ENCODE measurements at places on chromosomes 5 and 9.
A peak's percentile ranks its signal among the peaks of the same experiment; 100 is the strongest.

DNA sequence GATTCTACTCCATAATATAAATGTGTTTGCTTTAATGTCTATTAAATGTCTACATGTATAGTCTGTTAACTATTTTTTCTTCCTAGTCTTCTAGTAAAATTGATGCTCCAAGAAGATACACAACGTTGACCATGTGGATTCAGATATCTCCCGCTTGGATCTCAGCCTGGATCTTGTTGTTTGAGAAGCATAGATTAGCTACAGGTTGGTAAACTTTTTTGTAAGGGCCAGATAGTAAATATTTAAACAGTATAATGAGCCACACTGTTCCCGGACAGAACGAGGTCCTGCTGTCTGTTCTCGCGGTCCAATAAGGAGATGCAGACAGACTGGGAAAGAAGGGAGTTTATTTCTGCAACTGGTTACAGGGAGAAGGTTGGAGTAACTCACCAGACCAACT, 86.2 kb upstream of the IL12B start:
- no peak for DNase-seq

- DNase-seq, result no peak
These were observed 58.7 kb downstream of the ICE1 start for GRCh38 chr5:5481206-5481605.

DNA sequence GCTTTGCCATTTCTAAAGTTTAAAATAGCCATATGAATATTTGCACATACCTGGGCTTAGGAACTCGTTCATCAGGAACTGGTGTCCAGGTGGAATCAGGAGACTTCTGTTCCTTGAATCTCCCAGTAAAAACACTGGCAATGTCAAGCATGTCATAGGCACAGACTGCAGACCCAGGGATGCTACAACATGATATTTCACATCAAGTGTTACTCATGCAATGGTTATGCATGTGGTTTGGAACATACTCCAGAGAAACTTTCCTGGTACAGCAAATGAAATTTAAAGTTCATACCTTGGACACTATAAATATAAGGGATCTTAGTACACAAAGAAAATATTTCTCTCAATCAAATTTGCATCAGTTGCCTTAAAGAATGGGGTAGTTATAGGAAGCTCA, 92.2 kb downstream of the SEMA6A start:
- no peak for DNase-seq

DNA sequence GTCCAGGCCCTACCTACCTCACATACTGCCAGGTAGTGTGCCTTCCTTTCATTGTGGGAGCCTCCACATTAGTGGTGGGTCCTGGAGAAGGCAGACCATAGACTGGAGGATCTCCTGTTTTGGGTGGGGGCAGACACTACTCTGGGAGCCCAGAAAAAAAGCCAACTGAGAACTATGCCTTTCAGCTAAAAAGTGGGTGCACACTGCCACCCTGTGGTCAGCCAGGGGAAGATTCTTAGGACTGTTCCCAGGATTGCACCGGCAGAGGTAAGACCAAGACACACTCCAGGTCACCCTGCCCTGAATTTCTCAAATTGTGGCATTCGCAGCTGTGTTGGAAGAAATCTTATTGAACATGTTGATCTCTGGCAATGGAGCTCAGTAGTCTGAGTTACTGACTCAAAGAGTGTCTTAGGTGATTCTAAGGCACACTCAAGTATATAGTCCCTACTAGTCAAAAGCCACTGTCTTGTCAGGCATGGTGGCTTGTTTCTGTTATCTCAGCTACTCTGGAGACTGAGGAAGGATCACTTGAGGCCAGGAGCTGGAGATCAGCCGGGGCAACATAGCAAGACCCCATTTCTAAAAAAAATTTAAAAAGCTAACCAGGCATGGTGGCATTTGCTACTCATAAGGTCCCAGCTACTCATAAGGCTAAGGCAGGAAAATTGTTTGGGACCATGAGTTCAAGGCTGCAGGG, 3.6 kb downstream of the SIGMAR1 start:
- DNase-seq, result peak; percentile 74

All from activated T-cell treated with anti-CD3 and anti-CD28 coated beads for 1 hour (primary cell).